ENCODE measurements at places on chromosomes 12 and 14. TPM values are rescaled to one million over a fixed set of nuclear protein-coding genes. Genes with fewer than 3 reads are reported as not detected.

DNA sequence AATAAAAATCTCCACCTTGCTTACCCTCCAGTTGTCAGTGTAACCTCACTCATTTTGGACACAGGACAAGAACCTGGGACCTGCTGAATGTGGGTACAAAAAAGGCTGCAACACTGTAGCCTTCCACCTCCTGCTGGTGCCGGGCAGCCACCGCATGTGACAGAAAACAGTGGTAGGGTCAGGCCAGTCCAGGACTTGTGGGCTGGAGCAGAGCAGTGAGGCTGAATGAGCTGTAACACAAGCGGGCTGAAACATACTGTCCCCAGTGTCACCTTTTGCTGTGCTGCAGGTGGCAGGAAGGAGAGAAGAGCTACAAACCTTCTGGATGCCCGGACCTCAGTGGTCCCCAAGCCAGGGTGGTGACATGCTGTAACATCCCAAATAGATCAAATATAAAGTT, 465.4 kb upstream of the FOXG1 start:
- H3K27ac ChIP-seq: no peak overlapping the region
- H3K4me3 ChIP-seq: no peak overlapping the region
- no peaks in the 10 kb centered on the region for H3K36me3 ChIP-seq
- DNase-seq: no peak
- no peaks in the 10 kb centered on the region for H3K27me3 ChIP-seq

GRCh38 chr14:23380197-23380914, 3.5 kb downstream of the CMTM5 start:
- peaks cover 46% of the 10 kb centered on the region for H3K36me3 ChIP-seq
- H3K4me1 ChIP-seq: no peaks in the 10 kb centered on the region
- no peak overlapping the region for H3K4me3 ChIP-seq

- H3K36me3 ChIP-seq: no peaks in the 10 kb centered on the region
- no peak overlapping the region for H3K4me3 ChIP-seq
- no peaks in the 10 kb centered on the region for H3K27me3 ChIP-seq
Measured at GRCh38 chr14:26344596-26344995, 253.2 kb downstream of the NOVA1 start.

DNA sequence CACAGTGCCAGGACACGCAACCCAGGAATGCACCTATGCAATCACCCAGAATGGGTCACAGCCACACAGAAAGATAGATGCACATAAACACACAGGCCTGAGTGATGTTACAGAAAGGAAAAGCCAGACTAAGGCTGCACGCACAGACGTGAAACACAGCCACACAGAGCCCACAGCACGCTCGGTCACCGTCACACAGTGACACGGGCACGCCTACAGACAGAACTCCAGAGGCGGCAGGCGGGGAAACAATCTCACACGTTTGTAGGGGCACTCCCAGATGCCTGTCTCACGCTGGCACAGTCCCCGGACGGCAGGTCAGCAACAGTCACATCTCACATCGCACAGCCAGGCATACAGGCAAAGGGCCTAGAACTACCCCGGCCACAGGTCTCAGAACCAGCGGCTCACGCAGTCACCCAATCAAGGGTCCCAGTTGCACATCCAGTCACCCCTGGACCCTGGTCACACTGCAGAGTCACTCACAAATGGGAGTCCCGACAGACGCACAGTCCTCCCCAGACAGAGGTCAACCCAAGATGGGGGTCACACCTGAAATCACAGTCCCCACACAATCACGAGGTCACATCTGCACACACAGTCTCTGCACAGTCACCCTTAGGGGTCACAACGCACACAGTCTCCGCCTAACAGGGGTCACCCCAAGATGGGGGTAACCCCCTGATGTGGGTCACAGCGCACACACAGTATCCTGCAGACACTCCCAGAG, 790 bp downstream of the SSH1 start:
- no peaks in the 10 kb centered on the region for H3K27me3 ChIP-seq
- H3K4me1 ChIP-seq: peaks cover 71% of the 10 kb centered on the region
- peak; percentile 80 for DNase-seq
- peak overlapping the region; percentile 74 for H3K4me3 ChIP-seq

DNA sequence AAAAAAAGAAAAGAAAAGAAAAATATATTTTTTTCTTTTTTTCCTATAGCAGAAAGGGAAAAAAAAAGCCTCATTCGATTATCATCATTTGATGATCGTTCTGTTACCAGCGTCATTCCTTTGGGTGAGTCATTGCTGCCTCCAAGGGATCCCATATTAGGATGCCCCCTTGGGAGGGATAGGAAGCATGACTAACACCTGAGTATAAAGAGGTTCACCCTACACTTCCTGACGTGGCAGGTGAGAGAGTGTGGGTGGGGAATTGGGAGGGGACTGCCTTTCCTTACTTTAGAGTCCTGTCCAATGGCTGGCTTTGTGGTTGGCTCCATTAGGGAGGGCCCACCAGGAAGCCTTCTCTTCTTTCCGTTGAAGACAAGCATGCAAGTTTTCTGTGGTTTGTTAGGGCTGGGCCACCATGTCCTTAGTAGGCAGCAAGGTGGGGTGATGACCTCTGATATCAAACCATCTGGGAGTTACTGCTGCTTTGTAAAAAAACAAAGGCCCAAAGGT, 56.1 kb upstream of the FUT8 start:
- no peaks in the 10 kb centered on the region for H3K36me3 ChIP-seq
- no peak overlapping the region for H3K4me3 ChIP-seq
- no peak for DNase-seq
- no peaks in the 10 kb centered on the region for H3K27me3 ChIP-seq

- no peaks in the 10 kb centered on the region for H3K4me1 ChIP-seq
- no peak for DNase-seq
- H3K36me3 ChIP-seq: no peaks in the 10 kb centered on the region
- H3K27ac ChIP-seq: no peak overlapping the region
- no peak overlapping the region for H3K4me3 ChIP-seq
Measured at GRCh38 chr12:96452261-96452922, 37.0 kb upstream of the CFAP54 start.

DNA sequence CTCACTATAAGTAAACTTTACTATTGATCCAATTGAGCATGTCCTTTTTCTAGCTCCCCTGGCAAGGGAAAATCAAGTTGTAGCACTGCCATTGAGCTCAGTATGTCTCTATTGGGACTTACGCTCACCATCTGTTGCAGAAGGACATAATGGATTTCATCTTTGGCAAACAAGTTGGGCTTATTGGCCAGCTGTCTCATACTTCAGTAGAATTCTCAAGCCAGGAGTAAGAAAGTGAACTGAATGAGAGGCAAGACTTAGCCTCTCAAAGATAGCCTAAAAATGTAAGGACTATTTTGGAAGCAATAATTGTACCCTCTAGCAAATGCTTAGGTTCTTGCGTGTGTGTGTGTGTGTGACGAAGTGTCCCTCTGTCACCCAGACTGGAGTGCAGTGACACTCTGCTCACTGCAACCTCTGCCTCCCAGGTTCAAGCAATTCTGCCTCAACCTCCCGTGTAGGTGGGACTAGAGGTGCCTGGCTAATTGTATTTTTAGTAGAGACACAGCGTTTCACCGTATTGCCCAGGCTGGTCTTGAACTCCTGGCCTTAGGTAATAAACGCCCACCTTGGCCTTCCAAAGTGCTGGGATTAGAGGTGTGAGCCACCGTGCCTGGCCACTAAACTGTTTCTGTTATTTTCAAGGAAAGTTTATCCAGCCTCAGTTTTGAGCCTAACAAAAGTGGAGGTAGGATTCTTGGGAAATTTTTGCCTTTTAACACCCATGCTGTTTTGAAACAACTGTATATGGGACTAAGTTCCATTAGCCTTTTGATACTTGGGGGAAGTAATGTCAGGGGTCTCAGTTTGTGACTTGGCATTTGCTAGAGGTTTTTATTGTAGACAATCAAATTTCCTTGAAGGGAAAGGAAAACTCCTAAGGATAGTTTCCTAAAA, 7.0 kb downstream of the HNRNPA1 start:
- H3K4me1 ChIP-seq: peaks cover 9% of the 10 kb centered on the region
- no peak overlapping the region for H3K27ac ChIP-seq
- no peaks in the 10 kb centered on the region for H3K27me3 ChIP-seq
- H3K4me3 ChIP-seq: no peak overlapping the region
- no peak for DNase-seq

DNA sequence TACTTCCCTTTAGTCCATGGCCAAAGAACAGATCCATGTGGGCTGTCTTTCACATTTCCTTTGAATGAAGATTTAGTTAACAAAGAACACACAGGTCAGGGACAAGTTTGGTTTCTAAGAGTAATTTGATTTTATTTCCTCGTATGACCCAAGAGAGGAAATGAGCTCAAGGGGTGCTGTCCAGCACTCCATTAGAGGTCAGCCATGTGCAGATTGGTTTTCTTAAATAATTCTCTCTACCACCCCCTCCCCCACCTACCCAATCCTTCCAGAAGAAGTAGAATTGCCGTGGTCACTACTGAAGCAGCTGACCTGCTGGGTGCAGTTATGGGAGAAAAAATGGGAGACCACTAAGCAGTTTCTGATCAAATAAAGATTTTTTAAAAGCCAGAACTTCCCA, 13.9 kb upstream of the OAS1 start:
- DNase-seq: no peak
- peaks cover 5% of the 10 kb centered on the region for H3K27me3 ChIP-seq
- no peak overlapping the region for H3K4me3 ChIP-seq
- H3K4me1 ChIP-seq: no peaks in the 10 kb centered on the region
- H3K27ac ChIP-seq: no peak overlapping the region
- H3K36me3 ChIP-seq: no peaks in the 10 kb centered on the region

DNA sequence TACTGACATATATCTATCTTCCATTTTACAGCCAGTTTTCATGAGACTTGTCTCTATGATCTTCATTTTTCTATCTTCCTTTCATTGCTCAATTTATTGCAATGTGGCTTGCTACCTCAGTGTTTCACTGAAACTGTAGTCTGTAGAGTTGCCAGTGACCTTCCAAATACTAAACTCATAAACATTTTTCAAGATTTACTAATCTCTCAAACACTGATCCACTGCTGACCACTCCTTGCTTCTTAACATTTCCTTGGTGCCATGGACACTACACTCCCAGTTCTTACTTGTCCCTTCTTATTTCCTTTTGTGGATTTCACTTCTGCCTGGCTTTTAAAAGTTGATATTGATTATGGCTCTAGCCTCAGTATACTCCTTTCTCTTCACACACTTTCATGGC, 95.4 kb upstream of the SLCO1C1 start:
- no peak overlapping the region for H3K27ac ChIP-seq
- H3K4me3 ChIP-seq: no peak overlapping the region
- peaks cover 2% of the 10 kb centered on the region for H3K4me1 ChIP-seq

- H3K27me3 ChIP-seq: no peaks in the 10 kb centered on the region
- H3K4me3 ChIP-seq: no peak overlapping the region
- H3K27ac ChIP-seq: no peak overlapping the region
- DNase-seq: no peak
- no peaks in the 10 kb centered on the region for H3K36me3 ChIP-seq
Measured at GRCh38 chr12:31315044-31315715, 10.8 kb downstream of the SINHCAF start.

- no peak overlapping the region for H3K4me3 ChIP-seq
- H3K27ac ChIP-seq: no peak overlapping the region
- peaks cover 59% of the 10 kb centered on the region for H3K4me1 ChIP-seq
Measured at GRCh38 chr12:46459861-46460545, 87.4 kb upstream of the SLC38A2 start.

DNA sequence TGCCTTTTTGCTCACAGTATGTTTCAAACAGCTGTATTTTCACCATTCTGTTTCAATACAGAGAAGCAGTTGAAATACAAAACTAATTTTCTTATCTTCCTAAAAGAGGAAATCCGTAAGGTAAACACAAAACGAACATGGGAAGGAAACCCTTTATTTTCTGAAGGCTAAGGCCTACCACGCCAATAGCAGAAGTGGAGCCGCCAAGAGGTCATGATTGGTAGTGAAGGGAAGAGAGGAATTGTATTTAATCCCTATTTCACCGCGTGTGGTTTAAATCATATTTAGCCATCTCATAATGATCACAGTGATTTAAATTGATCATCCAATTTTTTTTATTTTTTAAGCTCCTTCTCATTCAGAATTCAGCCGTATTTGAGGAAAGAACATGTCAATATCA, 398.2 kb downstream of the PRKD1 start:
- DNase-seq: no peak
- no peaks in the 10 kb centered on the region for H3K4me1 ChIP-seq
- no peaks in the 10 kb centered on the region for H3K27me3 ChIP-seq

DNA sequence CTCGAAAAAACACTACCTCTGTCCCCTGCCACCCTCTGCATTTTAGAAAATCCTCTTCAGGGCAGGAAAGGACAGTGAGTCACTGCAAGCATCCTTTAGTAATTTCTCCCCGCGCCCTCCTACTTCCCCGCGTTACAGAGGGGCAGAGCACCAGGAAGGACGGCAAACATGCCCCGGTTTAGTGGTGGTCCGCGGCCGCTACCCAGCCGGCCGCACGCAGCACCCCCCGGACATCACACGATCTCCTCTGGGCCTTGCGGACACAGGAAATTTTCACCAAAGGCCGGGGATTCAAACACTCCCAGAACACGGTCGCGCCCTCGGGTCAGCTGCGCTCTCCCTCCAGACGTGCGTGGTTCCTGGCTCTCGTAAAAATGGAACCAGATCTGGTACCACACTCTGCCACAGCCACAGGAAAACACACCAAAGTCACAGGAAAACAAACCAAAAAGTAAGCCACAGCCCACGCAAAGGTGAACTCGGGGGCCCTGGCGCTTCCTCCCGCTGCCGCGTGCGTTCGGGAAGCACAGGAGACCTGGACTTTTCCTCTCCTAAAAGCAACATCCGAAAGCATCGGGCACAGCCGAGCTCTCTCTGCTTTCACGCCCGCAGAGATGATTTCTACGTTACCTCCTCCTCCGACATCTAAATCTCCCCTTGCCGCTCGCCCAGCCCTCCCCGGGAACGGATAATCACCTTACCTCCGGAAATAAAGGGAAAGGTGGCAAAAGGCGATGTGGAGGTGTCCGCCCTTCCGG, 839 bp downstream of the SLC38A1 start:
- H3K4me1 ChIP-seq: no peaks in the 10 kb centered on the region
- H3K4me3 ChIP-seq: peak overlapping the region; percentile 59
- H3K36me3 ChIP-seq: no peaks in the 10 kb centered on the region
- H3K27ac ChIP-seq: peak overlapping the region; percentile 71

GRCh38 chr12:110599334-110599733, 14.6 kb upstream of the TCTN1 start:
- H3K36me3 ChIP-seq: no peaks in the 10 kb centered on the region
- H3K27me3 ChIP-seq: no peaks in the 10 kb centered on the region
- no peak overlapping the region for H3K4me3 ChIP-seq
- H3K4me1 ChIP-seq: no peaks in the 10 kb centered on the region
- no peak for DNase-seq

- no peak for DNase-seq
- H3K4me3 ChIP-seq: no peak overlapping the region
- no peak overlapping the region for H3K27ac ChIP-seq
- no peaks in the 10 kb centered on the region for H3K4me1 ChIP-seq
- no peaks in the 10 kb centered on the region for H3K36me3 ChIP-seq
- H3K27me3 ChIP-seq: no peaks in the 10 kb centered on the region
Measured at GRCh38 chr14:105903971-105904370, 377.6 kb downstream of the TMEM121 start.

Gene LTBR
- total RNA-seq: 55.2 TPM

Gene TMEM253
- total RNA-seq: 0.22 TPM

Gene FOXN4
- not detected for total RNA-seq

Gene TAS2R19
- 1.3 TPM for total RNA-seq

Gene AQP2
- total RNA-seq: not detected

Gene JPH4
- total RNA-seq: 0.10 TPM

Gene MUCL1
- not detected for total RNA-seq

Gene SRGAP1
- 4.4 TPM for total RNA-seq

Gene CLEC4A
- total RNA-seq: 4.6 TPM

Gene CDCA3
- total RNA-seq: 0.44 TPM
